Thoracic aorta (tissue), 2 donors: ENCODE measurements at places on chromosomes 13 and 19.
A peak's percentile ranks its signal among the peaks of the same experiment; 100 is the strongest.

DNA sequence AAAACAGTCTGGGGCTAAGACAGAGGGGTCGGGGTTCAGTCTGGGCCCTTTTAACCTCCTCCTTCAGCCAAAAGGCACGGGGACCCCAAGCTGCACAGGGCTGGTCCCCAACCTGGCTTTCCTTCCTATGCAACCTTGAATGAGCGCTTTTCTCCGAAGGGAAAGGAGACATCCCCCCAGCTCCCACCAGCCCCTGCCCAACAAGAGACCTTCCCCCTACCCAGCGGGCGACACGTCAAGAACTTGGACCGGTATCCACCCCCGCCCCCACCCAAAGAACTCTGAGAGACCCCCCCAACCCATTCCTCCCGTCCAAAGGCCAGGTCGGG, 35.0 kb upstream of the NANOS3 start:
- peak overlapping the region; percentile 100 for H3K27ac ChIP-seq
- H3K4me1 ChIP-seq: peaks cover 36% of the 10 kb centered on the region
- H3K36me3 ChIP-seq: peaks cover 7% of the 10 kb centered on the region
- no peak for DNase-seq
- H3K27me3 ChIP-seq: no peaks in the 10 kb centered on the region

DNA sequence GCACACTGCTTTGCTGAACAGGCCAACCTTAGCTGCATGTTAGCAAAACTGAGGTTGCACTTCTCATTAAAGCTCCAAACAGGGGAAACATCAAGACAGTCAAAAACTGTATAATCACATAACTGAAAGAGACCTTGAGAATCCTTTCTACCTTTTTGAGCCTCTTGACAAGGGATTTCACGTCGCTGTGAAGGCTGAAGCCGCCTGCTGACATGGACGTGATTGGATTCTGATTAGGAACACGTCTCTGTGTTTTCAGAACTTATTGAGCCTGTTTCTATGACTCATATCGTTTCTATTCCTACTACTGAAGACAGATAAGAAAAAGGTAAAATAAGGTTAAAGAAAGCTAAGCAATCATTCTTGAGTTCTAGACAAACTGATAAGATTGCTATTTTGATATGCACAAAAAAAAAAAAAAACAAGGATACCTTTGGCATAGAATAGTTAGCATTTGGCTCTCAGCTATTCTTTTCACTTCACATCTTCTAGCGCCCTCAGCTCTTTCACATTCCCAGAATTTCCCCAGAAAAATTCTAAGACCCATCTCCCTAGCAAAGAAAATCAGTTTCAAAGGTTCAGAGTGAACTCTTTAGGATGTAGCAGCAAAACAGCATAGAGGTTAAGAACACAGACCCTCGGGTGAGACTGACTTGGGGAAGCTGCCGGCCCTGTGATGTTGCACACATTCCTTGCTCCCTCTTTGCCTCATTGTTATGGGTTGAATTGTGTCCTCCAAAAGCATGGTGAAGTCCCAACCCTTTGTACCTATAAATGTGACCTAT, 81.6 kb downstream of the DOCK9 start:
- DNase-seq: no peak
- no peaks in the 10 kb centered on the region for H3K36me3 ChIP-seq
- H3K4me3 ChIP-seq: no peak overlapping the region
- H3K27ac ChIP-seq: no peak overlapping the region
- no peaks in the 10 kb centered on the region for H3K27me3 ChIP-seq

DNA sequence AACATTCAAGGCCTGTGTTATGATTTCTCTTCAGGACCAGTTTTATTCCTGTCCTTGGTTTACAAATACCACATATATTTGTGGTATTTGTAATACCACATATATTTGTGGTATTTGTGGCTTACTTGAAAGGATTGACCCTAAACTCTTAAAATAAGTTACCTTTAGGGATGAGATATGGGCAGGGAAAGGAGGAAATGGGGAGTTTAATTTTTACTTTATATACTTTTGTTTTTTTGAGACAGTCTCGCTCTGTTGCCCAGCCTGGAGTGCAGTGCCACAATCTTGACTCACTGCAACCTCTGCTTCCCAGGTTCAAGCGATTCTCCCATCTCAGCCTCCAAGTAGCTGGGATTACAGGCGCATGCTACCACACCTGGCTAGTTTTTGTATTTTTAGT, 2.3 kb upstream of the TGDS start:
- no peaks in the 10 kb centered on the region for H3K36me3 ChIP-seq
- no peaks in the 10 kb centered on the region for H3K27me3 ChIP-seq
- H3K4me3 ChIP-seq: no peak overlapping the region
- peaks cover 17% of the 10 kb centered on the region for H3K4me1 ChIP-seq
- H3K27ac ChIP-seq: no peak overlapping the region

- no peaks in the 10 kb centered on the region for H3K27me3 ChIP-seq
- no peak for DNase-seq
- H3K36me3 ChIP-seq: no peaks in the 10 kb centered on the region
- no peak overlapping the region for H3K4me3 ChIP-seq
- peaks cover 18% of the 10 kb centered on the region for H3K4me1 ChIP-seq
Measured at GRCh38 chr13:59527500-59527899, 636.2 kb downstream of the DIAPH3 start.

DNA sequence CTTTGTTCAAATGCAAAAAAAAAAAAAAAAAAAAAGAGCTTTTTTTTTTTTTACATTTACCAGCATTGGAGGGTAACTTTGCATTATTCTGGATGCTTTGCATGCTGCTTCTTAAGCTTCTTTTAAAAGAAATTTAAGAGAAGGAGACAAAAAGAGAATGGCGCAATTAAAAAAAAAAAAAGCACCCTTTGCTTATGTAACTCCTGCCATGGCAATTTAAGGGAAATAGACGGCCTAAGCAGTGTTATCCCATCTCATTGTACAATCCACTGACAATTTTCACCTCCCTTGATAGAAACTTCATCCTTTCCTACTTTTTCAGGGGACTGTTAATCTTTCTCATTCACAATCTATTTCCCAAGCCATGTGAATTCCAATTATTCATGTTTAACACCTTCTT, 129.8 kb downstream of the KCTD12 start:
- H3K4me3 ChIP-seq: no peak overlapping the region
- H3K27me3 ChIP-seq: no peaks in the 10 kb centered on the region
- H3K36me3 ChIP-seq: no peaks in the 10 kb centered on the region
- H3K4me1 ChIP-seq: no peaks in the 10 kb centered on the region
- no peak for DNase-seq
